ENCODE measurements at places on chromosomes 2 and 18. TPM values are rescaled to one million over a fixed set of nuclear protein-coding genes. Genes with fewer than 3 reads are reported as not detected.
A peak's percentile ranks its signal among the peaks of the same experiment; 100 is the strongest.

The CD28 gene
- total RNA-seq = 42.8 TPM

The SPP2 gene
- total RNA-seq = 0.05 TPM

DNA sequence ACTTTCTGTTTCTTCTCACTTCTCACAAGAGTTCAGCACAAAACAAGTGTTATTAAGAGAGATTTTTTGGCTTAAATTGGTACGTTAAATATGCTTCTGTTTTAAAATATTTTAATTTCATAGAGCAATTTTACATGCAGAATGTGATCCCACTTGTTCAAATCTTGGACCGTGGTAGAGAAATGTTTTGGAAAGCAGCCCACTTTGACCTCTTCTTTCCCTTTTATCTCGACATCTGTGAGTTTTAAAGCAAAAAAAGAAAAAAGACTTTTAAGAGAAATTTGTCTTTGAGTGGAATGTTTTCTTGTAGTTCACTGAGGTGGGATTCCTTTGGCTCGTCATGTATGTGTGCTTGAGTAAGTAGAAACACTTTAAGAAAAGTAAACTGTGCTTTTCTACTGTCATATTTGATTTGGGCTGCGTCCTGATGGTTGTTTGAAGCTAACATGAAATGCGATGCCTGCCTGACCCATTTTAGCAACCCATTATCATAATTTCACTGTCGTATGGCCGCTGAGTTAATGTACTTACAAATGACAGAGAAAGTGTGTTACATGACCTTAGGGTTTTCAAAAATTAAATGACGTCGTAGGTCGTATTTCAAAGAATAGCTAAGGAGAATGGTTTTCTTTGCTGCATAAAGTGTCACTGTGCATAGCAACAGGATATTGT, 54.5 kb downstream of the TSHZ1 start:
- DNase-seq = no peak

- DNase-seq = no peak
These were observed 186.7 kb downstream of the CAMKMT start for GRCh38 chr2:44548221-44549098.

The POTEF gene
- total RNA-seq = not detected

- no peak for DNase-seq
These were observed 48.1 kb downstream of the COBLL1 start for GRCh38 chr2:164793529-164793928.

The OTX1 gene
- not detected for total RNA-seq

- no peak for DNase-seq
These were observed 88.6 kb upstream of the TTN start for GRCh38 chr2:178895872-178896271.

DNA sequence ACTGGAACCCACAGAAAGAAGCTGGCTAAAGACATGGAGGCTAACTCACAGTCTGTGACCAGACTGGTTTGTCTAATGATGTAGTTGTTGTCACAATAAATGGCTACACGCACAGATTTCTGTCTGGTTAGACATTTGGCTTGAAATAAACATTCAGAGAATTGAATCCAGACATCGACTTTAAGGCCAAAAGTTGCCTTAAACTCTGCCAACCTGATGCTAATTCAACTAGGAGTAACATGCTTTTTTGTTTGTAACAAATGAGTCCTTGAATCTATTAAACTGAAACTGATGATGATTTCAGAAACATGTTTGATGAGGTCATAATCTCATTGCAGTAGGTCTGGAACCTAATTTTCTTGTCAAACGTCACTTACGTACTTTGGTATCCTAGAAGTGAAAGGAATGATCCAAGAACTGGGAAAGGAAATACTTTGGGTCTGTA, 123.8 kb downstream of the ERBB4 start:
- DNase-seq = no peak

- DNase-seq = no peak
These were observed 48.0 kb upstream of the ID2 start for GRCh38 chr2:8633735-8634313.

DNA sequence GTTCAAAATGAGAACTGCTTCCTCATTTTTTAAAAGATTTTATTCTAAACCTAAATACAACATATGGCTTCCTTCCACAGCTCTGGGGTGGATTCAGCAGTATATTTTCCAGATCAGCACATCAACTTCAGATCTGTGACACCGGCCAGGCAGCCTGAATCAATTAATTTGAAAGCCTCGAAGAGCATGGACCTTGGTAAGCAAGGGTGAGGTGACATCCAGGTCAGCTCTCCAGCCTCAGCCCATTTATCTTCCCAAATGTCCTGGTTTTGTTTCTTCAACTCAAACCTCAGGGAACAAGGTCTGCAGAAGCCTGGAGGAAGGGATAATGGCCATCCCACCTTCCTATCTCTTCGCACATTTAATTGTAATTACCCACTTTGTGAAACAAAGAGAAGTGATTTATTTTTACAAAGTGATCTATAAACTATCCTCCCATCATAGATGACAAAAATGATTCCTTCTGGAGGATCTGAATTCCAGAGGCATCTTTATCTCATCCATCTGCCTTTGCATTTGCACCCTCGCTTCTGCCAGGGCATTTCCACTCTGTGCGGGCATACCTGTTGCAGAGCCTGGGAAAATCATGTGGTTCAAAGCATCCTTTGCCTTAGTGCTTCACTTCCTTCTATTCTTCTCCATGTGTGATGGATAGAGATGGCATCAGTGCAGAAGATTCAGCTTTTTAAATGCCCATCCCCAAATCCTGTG, 489.0 kb upstream of the NRP2 start:
- no peak for DNase-seq

DNA sequence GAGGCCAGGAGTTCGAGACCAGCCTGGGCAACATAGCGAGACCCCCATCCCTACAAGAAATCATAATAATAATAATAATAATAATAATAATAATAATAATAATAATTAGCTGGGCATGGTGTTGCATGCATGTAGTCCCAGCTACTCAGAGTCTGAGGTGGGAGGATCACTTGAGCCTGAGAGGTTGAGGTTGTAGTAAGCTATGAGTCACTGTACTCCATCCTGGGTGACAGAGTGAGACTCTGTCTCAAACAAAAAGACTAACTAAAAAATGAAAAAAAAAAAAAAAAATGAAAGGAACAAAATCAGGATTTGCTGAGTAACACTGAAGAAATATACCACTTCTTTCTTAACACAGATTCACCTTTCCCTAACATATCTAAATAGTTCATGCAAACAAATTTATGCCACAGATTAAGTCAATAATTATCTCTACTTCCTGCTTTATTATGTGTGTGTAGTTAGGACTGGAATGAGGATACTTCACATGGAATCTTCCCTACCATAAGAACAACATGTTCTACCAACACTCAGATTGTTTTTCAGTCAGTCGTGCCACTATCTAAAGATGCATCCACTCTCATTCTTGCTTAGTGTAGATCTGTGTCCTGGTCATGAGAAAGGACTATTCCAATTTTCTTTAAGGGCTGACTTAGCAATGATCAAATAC, 928.7 kb downstream of the SLC4A3 start:
- no peak for DNase-seq

The FABP1 gene
- 0.24 TPM for total RNA-seq

- DNase-seq = no peak
These were observed 40.6 kb downstream of the SDC1 start for GRCh38 chr2:20184067-20184938.

- no peak for DNase-seq
These were observed 43.4 kb downstream of the KCNF1 start for GRCh38 chr2:10954856-10955818.

The SLC8A1 gene
- 20.4 TPM for total RNA-seq

DNA sequence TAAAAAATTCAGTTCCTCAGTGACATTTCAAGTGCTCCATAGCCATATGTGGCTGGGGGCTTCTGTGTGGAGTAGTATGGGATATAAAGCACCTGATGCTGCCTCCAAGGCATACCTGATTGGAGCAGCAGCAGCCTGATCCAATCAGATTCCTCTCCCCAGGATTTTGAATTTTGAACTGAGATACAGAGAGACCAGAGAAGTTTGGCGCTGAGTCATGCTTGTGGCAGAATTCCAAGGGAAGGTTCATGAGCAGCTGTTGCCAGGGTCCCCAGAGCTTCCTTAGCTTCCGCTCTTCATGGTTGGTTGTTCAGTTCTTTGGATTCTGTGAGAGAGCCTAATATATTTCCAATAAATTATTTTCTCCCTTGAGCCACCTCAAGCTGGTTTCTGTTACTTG, 29.0 kb upstream of the CFAP36 start:
- no peak for DNase-seq

DNA sequence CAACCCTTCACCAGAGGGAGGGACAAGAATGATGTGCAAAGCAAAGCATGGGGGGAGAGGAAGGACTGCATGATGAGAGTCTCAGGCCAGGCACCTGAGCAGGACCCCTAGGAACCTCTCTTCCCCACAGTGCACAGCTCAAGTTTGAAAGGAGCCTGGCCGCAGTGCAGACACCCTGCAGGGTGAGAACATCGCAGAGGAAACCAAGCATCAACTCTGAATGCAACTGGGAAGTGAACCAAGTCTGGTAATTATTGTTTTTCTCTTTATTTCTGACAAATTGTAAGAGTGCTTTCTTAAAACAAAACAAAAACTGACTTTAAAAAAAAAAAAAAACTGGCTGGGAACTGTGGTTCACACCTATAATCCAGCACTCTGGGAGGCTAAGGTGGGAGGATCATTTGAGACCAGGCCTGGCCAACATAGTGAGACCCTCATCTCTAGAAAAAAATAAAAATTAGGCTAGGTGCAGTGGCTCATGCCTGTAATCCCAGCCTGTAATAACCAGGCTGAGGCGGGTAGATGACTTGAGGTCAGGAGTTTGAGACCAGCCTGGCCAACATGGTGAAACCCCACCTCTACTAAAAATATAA, 15.3 kb downstream of the NPC1 start:
- no peak for DNase-seq

The NCL gene
- total RNA-seq = 185 TPM

DNA sequence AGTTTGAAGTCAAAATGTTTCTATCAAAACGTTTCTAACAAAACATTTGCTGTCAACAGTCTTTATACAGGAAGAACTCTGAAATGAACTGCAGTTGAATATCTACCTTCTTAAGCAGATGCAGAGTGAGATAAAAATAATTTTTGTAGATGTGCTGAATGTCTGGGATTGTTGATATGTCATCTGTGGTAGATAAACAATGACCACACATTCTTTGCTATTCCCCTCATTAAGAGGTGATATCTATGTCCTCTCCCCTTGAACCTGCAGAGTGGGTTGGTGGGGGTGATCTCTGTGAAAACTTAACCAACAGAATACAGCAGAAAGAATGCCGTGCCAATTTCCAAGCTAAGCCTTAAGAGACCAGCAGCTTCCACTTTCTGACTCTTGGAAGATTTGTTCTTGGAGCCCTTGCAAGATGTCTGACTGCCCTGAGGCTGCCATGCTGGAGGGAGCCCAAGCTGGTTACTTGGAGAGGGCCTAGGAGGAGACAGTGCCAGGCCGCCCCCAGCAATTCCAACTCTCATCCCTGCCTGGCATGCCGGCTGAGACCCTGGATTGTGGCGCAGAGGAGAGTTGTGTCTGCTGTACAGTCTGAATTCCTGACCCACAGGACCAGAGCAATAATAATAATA, 80.8 kb downstream of the COLEC12 start:
- no peak for DNase-seq

DNA sequence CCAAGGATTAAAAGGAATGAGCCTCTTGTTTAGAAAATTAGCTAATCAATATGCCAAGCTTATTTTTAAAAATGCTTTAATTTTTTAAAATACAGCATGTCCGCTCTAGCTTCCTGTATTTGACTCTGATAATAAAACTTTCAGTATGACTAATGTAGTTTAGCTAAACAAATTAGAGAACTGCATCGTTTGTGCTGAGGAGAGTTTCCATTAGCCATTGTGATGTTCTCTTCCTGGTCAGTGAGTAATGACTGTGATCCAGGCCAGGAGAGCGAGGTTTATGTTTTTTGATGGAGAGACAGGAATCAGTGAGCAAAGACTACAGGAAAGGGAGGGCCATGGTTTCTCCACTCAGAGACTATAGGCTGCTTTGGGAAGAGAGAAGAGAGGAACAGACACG, 237.2 kb upstream of the ETAA1 start:
- no peak for DNase-seq

- peak; percentile 11 for DNase-seq
These were observed 165.7 kb upstream of the SLC14A2 start for GRCh38 chr18:45449418-45450227.

The METTL8 gene
- 12.3 TPM for total RNA-seq

DNA sequence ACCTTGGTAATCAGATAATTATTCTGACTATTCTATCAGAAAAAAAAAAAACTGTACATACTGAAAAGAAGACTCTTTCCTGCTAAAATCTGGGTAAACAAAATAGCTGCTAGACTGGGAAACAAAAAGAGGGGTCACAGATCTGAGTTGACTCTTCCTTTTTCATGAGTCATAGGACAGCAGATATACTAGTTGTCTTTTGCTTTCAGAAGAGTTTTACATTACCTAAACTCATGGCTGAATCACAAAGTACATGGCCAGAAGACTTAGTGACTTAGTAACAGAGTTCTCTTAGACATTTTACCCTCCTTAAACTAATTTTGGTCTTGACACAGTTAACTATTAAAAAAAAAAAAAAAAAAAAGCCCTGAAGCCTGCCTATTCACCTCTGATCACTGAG, 834.0 kb upstream of the FSHR start:
- DNase-seq = no peak

GRCh38 chr2:190984595-190984994, 29.4 kb downstream of the STAT1 start:
- no peak for DNase-seq

DNA sequence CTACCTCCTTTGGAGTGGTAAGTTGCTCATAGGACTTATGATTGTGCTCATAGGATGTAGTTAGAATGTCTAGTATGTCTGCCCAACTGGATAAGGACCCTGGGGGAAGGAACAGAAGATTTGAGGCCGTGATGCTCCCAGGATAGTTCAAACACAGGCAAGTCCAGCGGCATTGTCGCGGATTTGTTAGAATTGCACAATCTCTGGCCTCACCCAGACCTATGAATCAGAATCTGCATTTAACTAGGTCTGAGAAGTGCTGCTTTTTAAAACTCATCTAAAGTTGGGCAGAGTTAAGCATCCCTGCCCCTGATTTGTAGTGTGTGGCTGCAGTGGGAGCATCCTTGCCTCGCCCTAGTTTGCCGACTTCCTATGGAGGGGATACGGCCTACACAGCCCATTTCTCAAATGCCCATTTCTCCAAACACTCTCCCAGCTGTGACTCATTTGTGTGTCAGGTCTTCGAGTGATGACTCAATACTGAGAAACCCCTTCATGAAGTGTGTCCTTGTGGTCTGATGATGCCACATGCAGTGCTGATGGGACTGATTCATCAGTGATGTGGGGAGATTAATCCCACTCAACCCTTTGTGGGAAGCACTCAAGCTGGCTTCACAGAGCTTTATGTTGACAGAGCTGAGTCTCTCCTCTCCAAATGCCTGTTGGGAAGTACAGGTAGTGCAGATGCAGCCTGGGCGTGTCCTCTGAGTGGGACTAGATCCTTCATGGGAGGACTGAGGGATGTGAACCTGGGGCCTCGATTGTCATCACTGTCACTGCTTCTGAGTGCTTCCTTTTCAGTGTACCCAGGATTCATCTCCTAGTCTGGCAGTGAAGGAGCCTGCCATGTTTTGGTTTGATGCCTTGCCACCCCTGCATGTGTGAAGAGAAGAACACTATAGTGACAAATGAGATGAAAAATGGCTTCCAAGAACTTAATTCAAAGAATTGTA, 18.7 kb downstream of the SMIM21 start:
- no peak for DNase-seq

- no peak for DNase-seq
These were observed 30.0 kb downstream of the IL1R2 start for GRCh38 chr2:102021779-102022178.

The MGAT5 gene
- total RNA-seq = 36.8 TPM

- DNase-seq = no peak
These were observed 47.9 kb upstream of the PMAIP1 start for GRCh38 chr18:59851784-59852399.

- no peak for DNase-seq
These were observed 52.4 kb upstream of the B3GNT7 start for GRCh38 chr2:231343006-231343710.

- DNase-seq = no peak
These were observed 7.6 kb downstream of the TRIP12 start for GRCh38 chr2:229914171-229914570.

All from thymus (tissue), 14 donors.